Subcutaneous preadipocyte (primary cell): ENCODE measurements at places on chromosomes 11 and 22. TPM values are rescaled to one million over a fixed set of nuclear protein-coding genes. Genes with fewer than 3 reads are reported as not detected.

The CAPN5 gene
- 17.3 and 29.1 TPM in 2 replicates for total RNA-seq

The DCPS gene
- 18.4 and 18.7 TPM in 2 replicates for total RNA-seq

The LTBP3 gene
- total RNA-seq: 24.6 and 49.3 TPM in 2 replicates

The PARVG gene
- under 0.01 and 0.20 TPM in 2 replicates for total RNA-seq

The IRAG1 gene
- total RNA-seq: 0.37 and 0.39 TPM in 2 replicates

The CELF1 gene
- total RNA-seq: 80.5 and 121 TPM in 2 replicates

The HSPB2 gene
- 0.20 and 0.73 TPM in 2 replicates for total RNA-seq

The KDM4E gene
- total RNA-seq: not detected in 2 replicates
